Cortex of kidney (tissue), 1 donor: ENCODE measurements at places on chromosomes 2 and 18.

DNA sequence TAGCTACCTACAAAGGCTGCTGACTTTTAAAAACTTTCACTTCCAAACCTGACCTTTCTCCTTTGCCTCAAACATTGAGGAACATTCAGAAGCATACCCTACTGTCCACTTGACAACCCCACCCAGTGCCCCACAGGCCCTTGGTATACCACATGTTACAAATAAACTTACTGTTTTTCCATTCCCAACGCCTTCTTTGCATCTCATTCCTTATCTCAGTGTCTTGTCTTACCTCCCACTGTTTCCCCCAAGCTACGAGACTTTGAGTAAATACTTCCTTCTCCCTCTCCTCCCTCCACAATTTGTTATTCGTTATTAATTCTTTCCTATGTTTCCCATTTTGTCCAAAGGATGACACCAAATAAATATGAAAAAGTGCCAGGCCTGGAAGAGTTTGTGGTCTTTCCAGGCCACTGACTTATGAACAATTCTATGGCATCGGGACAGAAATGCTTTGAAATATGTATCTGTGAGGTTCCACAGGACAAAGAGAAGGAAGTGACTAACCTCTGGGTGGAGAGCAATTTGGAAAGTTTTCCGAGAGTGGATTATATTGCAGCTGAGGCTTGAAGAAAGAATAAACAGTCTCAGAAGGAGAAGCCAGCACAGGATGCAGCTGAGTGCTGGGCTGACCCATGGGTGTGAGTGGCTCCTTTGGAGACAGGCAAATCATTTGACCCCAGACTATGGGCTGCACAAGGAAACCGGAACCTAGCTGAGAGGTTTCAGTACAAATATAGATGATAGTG, 409.0 kb downstream of the LPIN1 start:
- DNase-seq, result no peak

- DNase-seq, result no peak
Observed at GRCh38 chr2:197309691-197310231, 819 bp downstream of the ANKRD44 start.

DNA sequence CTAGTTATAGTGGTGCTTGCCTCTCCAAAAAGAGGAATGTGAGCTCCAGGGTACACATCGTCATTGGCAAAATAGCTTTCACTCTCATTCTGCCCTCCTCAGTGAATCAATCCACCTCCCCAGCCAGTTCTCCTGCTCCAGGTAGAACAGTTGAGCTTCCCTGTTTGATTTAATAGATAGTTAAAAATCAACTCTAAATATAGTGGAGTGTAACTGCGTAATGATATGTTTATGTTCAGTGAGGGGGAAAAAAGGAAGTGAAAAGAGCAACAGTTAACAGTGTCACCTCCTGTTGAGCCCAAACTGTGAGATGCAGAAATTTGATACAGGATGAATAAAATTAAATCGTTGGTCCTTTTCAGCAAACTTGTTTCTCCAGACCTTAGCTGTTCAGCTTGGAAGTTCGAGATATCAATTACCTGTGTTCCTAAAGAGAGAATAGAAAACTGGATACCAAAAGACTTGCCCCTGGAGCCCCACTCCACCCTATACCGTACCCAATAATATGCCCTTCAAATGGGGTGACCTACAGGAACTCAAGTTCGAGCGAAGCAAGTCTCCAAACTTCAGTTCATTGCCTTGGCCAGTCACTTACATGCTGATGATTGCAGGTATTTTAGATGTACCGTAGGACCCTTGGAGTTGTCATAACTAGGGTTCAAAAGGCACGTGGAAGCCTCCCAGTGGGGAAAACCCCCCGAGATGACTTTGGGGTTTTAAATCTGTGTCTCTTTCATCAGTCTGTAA, 708.4 kb downstream of the RNF144A start:
- no peak for DNase-seq

GRCh38 chr2:240960309-240960970, 38.0 kb upstream of the SNED1 start:
- DNase-seq, result no peak

DNA sequence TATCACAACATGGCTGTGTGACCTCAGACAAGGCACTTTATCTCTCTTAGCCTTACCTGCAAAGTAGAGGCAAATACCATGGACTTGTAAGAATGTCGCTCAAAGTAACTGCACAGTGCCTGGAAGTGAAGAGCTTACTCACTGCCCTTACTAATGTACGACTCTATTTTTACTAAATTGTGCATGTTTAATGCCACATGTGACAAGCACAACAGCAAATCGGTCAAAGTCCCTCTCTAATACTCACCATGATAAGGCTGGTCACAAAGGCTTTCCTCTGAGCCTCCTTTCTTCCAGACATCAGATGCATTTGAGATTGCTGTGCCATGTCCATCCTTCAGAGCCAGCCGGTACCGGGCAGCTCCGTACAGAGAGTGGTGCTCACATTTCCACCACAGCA, 100.4 kb upstream of the CD302 start:
- DNase-seq, result no peak

DNA sequence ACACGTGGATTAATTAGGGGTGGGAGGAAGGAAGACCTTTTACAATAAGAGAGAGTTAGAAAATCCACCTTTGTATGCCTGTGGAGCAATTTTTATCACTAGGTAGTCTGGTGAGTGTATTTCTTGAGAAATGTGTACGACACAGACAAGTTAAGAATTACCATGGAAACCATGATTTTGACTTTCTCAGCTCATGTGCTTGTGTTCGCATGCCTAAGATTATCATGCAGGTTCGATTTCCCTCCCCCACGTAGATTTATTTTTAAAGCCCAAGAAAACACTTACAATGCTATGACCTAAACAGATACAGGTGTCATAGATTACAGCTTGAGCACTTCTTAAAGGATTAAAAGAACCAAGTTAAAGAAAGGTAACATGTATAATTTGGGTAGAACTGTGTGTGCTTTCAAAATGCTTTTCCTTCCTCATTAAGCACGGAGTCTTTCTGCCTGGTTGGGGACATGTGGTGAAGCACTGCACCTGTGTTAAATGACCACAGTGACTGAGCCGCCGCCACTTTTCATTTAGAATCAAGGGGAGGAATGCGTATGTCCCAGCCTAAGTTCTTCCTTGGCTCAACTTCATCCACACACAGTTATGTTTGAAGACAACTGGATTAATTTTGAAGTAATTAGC, 16.6 kb downstream of the SERTAD2 start:
- no peak for DNase-seq

GRCh38 chr2:216066230-216066629, 15.4 kb downstream of the PECR start:
- DNase-seq, result no peak

DNA sequence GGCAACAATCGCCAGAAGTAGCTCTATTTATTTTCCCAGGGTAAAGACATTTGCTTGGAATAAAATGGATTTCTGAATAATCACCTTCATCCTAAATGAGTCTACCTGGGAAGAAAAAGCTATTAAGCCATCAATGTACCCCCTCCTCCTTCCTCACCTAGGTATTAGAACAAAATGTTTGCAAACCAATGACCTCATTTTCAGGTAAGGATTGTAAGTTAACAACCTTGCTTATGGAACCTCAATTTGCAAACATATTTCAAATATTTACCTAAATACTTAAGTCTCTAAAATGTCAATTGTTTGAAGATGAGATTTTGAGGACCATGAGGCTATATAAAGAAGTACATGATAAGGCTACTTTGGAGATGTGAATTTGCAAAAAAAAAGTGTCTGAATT, 43.9 kb downstream of the CAVIN2 start:
- DNase-seq, result no peak

- DNase-seq, result no peak
Observed at GRCh38 chr2:15744820-15745219, 153.2 kb downstream of the DDX1 start.

- no peak for DNase-seq
Observed at GRCh38 chr18:68734308-68734707, 19.4 kb upstream of the TMX3 start.

- DNase-seq, result no peak
Observed at GRCh38 chr2:44965684-44966083, 24.2 kb downstream of the SIX3 start.

DNA sequence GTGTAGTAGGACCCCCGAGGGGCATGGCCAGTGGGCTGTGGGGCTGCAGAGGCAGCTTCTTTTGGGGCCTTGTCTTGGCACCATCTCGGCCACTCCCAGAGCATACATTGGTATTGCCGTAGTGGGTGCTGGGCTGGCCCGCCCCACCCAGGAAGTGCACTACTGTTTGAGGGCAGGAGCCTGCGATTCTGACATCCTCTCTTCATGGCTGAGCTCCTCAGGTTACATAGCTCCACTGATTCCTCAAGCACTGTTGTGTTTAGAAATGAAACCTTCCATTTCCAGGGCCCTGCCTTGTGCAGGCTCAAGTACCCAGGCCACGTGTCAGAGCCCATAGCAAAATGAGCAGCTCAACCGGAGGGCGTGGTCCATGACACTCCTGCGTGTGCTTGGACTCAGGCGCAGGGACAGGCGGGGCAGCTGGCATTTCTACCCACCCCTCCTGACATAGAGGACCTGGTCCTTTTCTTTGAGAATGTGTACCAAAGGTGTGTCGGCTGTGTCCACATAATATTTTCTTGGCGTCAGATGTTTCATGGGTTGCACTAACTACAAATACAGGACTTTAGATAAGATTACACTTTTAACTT, 67.9 kb downstream of the DGKD start:
- DNase-seq, result no peak

- no peak for DNase-seq
Observed at GRCh38 chr2:134019871-134020270, 234.0 kb upstream of the MGAT5 start.

GRCh38 chr2:5673145-5674025, 18.8 kb upstream of the SOX11 start:
- DNase-seq, result no peak

- DNase-seq, result no peak
Observed at GRCh38 chr2:17830053-17831034, 14.1 kb downstream of the MSGN1 start.

DNA sequence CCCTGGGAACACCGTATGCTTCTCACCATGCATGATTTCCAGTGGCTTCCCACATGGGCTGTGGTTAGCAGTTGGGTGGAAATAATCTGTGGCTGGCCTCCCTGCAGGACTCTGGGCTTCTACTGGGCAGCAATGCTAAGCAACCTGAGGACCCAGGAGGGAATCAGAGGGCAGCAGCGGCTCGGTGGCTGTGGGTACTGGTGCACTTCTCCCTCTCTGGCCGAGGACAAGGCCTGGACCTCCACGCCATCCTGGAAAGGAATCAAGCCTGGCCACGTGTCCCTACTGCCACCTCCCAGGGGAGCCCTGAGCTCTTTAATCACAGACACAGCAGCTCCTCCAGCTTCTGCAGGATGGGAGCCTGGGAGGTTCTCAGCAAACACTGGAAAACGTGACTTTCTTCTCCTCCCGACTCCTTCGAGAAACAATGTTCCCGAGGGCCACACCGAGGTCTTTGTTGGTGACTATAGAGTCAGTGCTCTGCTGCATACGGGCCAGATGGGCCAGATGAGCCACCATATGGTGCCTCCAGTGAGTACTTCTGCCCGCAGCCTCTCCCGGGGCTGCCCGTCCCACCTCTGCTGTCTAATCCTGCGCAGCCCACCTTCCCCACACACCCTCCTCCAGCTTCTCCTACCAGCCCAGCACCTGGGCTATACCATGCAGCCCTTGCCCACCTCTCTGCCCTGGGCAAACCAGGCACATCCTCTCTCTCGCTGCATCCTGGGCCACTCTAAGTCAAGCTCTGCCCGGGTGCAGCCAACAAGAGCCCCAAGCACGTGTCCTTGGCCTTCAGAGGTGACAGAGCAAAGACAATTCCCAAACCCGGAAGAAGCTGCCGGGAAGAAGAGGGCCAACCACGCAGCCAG, 42.8 kb upstream of the OTOS start:
- DNase-seq, result no peak

GRCh38 chr2:105777031-105777482, 32.3 kb downstream of the NCK2 start:
- no peak for DNase-seq

GRCh38 chr18:29459972-29460371, 1283.0 kb upstream of the CDH2 start:
- no peak for DNase-seq

- DNase-seq, result no peak
Observed at GRCh38 chr2:222813177-222813843, 47.5 kb upstream of the ACSL3 start.

GRCh38 chr2:206127656-206128055, 31.6 kb downstream of the NDUFS1 start:
- no peak for DNase-seq

- DNase-seq, result no peak
Observed at GRCh38 chr2:126655500-126656430, at the start of gene GYPC. Gene GYPC (plus strand): TSS chr2:126656158. CDS start chr2:126656264, 106 bp downstream.

- DNase-seq, result no peak
Observed at GRCh38 chr2:4357121-4357520, 653.7 kb downstream of the DCDC2C start.

DNA sequence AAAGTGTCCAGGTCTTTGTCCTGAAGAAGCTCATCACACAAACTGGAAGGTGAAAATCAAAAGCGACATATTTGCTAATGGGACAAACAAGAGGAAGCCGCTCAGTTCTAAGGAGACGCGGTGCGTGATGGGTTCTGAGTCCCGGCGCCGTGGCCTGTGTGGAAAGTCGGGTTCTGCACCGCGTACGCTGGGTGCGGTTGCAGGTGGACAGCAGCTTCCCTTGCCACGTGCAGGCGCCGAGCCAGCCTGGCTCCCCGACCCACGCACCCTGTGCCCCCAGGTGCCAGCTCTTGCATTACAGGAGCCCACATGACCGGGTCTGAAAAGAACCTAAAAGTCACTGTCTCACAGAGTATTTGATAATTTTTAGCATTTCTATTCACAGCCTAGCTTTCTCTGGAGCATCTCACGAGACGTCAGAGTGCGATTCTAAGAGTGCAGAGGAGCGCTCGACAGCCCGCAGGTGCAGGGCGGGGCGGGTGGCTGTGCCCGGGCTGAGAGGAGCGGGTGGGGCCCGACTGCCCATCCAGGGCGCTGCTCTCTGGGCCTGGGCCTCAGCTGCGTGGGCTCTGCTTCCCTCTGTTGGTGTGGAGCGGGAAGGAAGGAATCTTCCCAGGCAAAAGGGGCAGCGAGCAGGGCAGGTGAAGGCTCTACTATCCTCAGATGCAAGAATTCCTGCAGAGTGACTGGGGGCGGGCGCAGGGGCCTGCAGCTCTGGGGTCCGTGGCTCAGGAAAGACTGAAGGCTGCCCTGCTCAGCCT, 39.4 kb downstream of the MYT1L start:
- no peak for DNase-seq

DNA sequence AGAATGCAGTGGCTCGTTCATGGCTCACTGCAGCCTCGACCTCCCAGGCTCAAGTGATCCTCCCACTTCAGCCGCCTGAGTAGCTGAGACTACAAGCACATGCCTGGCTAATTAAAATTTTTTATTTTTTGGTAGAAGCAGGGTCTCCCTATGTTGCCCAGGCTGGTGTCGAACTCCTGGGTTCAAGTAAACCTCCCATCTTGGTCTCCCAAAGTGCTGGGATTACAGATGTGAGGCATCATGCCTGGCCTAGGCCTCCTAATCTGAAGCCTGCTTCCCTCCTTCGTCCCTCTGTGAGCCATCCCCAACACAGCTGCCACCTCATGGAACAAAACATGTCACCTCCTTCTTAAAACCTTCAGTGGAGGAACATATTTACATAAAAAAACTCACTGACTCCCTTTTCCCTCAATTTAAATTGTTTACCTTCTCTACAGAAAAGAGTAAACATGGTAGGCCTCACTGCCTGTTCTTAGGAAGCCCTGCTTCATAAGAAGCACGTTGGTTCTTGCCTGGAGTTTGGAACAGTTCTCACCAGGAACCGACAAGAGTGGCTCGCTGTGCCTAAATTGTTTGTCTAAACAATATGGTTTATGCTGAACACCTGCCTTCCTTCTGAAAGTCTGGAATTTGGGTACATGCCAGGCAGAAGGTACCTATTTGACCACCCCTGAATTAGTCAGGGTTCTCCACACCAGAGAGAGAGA, 12.1 kb upstream of the RHOB start:
- no peak for DNase-seq
